ENCODE measurements at places on chromosomes 12 and 14.

DNA sequence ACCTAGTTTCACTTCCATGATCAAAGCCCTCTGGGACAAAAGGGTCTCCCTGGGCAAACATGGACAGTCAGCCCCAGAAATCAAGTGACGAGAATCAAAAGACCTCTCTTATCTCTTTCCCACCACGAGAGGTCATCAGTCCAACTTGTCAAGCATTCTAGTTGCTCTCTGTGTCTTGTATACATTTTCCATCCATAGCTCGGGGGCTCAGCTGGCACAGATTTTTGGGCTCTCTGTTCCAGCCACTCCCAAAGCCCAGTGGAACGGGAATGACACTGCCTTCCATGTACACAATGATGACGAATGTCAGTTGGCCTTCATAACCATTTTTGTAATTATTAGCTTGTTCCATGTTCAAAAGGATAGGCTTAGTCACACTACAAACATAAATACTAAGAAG, 29.7 kb downstream of the NOS1 start:
- no peak for DNase-seq

DNA sequence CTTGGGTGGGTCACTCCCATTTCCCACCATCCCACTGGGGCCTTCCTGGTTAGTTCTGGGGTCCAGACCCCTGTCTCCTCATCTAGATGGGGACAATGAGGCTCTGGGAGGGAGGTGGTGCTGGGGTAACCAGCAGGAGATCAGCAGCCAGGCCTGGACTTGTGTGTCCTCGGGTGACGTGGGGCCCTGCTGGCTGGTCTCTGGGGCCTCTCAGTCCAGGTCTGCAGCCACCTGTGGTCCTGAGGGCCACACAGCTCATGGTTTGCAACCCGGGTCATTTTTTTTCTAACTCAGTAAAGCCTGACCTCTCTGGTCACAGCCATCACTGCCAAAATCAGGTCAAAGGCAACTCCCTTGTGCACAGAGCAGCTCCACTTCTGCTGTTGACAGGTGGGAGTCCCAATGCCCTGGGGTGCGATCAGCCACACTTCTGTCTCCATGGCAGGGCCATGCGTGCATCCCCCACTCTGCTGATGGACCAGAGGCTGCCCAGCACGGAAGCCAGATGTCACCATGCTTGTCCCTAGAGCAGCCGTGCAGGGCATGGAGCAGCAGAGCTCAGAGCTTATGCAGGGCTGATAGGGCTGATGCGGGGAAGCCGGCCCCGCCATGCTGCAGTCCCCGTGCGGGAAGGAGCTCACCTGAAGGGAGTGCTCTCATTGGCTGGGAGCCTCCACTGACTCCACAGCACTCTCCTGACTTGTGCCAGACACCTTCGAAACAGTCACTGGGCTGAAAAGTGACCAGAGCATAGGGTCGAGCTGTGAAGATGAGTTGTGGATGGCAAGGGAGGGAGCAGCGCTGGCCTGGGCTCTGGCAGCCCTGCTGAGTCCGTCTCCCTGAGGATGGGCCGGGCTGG, 250.9 kb downstream of the ADGRD1 start:
- peak; percentile 40 for DNase-seq

- DNase-seq: peak; percentile 37
These were observed 10.8 kb downstream of the DLK1 start for GRCh38 chr14:100737526-100737925.

DNA sequence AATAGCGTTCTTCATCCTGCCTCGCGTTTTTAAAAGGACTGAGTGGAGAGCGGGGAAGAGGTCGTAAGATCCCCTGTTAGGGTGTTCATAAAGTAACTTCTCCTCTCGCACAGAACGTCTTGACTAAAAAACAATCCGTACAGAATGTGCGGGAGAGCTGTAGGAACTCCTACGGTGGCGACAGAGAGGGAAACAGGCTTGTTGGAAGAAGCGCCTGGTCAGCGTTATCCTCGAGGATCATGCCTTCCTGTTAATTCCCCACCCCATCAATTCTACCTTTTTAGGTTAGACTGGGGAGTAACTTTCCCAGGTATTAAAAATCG, 399 bp upstream of the WASHC4 start:
- peak; percentile 67 for DNase-seq

GRCh38 chr14:66403183-66403582, 83.0 kb upstream of the CCDC196 start:
- no peak for DNase-seq

All from SK-N-SH (cell line).